ENCODE measurements at places on chromosomes 1 and 21.
A peak's percentile ranks its signal among the peaks of the same experiment; 100 is the strongest.

- no peak for DNase-seq
Observed at GRCh38 chr1:34140011-34140676, 24.9 kb downstream of the CSMD2 start.

- DNase-seq = no peak
Observed at GRCh38 chr1:73401666-73402065, 796.3 kb downstream of the LRRIQ3 start.

DNA sequence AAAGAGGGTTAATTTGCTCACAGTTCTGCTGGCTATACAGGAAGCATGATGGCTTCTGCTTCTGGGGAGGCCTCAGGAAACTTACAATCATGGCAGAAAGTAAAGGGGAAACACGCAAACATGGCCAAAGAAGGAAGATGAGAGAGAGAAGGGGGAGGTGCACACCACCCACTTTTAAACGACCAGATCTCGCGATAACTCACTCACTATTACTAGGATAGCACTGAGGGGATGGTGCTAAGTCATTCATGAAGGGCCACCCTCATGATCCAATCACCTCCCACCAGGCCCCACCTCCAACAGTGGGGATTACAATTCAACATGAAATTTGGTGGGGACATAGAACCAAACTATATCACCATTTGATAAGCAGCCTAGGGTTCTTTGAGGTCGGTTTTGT is 2.4 kb upstream of the C1orf115 start:
- DNase-seq = no peak

GRCh38 chr21:34795548-34796180 is 126.9 kb downstream of the CLIC6 start:
- DNase-seq = no peak

DNA sequence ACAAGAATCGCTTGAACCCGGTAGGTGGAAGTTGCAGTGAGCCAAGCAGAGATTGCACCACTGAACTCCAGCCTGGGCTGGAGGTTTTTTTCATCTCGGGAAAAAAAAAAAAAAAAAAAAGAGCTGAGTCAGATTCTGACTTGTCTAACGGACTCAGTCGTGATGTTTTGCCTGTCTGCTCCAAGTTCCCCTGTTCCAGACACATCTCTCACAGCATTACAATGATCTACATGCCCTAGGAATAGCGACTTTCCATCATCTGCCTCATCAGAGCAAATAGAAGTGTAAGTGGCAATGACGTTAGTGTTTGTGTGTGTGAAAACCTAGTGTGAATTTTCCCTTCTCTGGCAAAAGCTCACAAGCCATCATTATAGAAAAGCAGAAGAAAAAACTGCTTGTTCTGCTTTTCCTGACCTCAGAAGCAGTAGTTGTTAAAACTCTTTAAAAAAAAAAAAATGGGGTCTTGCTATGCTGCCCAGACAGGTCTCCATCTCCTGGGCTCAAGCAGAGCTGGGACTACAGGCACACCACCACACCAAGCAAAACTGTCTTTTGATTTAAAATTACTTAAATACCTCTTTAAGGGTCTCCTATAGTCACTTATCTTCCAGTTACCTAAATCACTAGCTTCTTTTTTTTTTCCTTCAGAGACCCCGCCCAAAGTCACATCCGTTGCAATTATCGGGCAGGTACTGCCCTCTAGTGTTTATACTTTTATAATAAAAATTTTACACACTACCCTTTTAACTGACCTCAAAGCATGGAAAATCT is 37.3 kb downstream of the PLEKHO1 start:
- no peak for DNase-seq

DNA sequence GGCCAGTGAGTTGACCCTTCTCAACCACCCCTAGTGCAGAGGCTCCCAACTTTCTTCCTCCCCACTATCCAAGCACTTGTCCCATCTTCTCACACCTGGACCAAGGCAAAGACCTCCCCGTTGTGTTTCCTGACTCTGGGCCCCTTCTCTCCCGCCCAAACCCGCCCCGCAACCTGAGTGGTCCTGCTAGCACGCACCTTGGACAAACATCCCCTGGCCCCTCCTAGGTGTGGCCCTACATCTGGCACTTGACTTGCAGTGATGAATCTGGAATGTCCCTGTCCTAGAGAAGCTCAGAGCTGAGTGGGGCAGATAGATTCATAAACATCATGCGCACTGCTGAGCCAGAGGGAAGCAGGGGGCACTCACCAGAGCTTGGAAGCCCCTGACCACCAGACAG is 2.3 kb downstream of the SLC5A9 start:
- no peak for DNase-seq

- DNase-seq = no peak
Observed at GRCh38 chr1:240500647-240501046, 111.3 kb downstream of the GREM2 start.

DNA sequence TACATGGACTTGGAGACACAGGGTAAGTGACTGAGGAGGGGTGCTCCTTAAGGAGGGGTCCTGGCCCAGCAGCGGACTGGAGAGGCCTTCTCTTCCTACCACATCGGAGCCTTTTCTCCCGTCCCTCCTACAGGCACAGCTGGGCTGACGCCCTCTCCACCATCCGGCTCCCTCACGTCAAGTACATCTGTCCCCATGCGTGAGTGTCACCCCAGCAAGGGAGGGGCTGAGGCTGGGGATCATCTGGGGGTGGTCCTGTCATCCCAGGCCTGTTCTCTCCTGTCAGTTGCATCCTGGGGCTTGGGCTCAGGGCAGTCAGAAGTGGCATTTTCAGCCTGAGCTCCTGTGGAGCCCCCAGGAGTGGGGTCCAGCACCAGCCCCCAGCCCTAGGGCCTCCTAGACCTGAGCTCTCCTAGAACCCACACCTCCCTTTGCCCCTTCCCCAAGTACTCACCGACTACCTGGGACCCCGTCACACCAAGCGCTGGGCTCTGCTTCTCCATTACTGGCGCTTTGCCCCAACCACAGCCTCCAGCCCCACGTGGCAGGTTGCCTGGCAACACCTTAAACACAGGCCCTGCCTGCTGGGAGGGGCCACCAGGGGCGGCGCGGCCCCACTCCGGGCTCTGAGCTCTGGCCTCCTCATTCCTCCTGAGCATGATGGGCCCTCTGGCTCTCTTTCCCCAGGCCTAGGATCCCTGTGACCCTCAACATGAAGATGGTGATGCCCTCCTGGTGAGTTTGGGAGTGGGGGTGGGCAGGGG is 2.3 kb downstream of the LYPLA2 start:
- no peak for DNase-seq

GRCh38 chr1:167544447-167545093 is 9.0 kb downstream of the CREG1 start:
- no peak for DNase-seq

DNA sequence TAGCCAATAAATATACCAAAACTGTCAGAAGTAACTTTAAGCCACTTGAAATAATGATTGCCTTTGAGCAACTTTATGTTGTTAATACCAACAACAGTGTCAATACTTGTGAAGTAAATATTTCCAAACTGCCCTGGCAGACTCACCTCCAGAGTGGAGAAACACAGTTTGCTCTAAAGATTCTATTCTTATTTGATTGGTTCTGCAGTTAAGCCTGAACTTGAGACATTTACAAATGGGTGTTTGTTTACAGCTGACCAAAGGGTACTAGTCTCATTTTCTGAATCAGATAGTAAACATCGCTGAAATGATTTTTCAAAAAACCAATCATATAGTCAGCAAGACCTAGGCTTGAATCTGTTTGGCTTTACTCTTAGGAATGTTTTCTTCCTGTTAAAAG is 1.3 kb upstream of the MYOC start:
- no peak for DNase-seq

- DNase-seq = no peak
Observed at GRCh38 chr1:95657248-95657647, 423.2 kb downstream of the RWDD3 start.

DNA sequence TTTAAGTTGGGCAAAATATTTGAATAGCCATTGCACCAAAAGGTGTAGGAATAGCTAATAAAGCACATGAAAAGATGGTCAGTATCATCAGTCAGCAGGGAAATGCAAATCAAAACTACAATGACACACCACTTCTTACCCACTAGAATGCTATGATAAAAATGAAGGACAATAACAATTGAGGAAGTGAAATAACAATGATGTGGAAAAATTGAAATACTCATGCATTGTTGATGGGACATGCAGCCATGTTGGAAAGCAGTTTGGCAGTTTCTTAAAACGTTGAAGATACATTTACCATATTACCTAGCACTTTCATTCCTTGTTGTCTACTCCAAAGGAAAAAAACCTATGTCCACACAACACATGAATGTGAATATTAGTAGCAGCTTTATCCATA is 28.4 kb downstream of the HSD3B1 start:
- DNase-seq = no peak

DNA sequence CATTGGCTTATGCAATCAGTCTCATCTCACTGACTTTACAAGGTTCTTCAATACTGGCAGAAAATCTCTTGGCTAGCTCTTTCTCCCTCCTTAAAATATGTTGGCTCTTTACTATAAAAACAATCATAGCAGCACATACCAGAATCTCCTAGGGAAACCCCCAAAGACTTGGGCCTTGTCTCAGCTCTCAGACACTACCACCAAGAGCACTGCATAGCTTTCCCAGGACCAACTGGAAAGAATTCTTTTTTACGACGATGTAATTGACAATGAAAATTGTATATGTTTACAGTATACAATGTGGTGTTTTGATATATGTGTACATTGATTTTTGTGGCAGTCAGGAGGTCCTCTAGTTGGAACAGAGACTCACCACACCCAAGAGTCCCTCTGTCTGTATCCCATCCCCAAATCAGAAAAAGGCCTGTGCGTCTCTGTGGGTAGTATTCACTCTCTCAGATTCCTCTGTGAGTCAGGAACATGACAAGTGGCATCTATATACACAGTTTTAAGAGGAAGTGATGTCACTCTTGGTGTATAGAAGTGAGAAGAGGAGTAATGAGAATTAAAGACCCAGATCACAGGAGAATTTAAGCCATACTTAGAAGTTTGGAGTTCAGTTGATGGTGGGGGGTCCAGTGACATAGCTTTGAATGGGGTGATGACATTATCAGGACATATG is 21.1 kb downstream of the SMAP2 start:
- DNase-seq = no peak

- DNase-seq = peak; percentile 93
Observed at GRCh38 chr1:153626904-153627714, at the start of gene S100A13. Gene S100A13 (minus strand): TSS chr1:153627505. CDS start chr1:153626472, 1,033 bp downstream.

- DNase-seq = no peak
Observed at GRCh38 chr1:21220815-21221214, 44.1 kb upstream of the EIF4G3 start.

Measured in mesenteric fat pad (tissue), 1 donor.